T-helper 22 cell (primary cell): ENCODE measurements at places on chromosomes 13 and 19.

- no peak for DNase-seq
Measured at GRCh38 chr13:111323549-111323948, 3.1 kb downstream of the TEX29 start.

DNA sequence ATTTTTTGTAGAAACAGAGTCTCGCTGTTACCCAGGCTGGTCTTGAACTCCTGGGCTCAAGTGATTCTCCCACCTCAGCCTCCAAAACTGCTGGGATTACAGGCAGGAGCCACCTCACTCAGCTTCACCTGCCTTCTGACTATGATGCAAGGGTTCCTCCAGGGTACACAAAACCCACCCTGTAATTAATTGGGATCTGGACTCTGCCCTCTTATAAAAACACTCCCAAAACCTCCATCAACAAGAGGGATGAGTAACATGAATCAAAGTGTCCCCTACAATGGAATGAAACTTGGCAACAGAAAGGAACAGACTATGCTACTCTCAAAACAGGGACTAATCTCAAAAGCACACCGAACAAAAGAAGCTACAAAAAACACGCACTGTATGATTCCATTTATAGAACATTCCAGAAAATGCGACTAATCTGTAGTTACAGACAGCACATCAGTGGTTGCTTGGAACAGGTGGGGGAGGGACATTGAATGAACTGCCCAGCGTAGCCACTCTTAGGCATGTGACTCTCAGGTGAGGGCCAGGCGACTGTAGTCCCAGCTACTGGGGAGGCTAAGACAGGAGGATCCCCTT, 3.2 kb upstream of the PRR36 start:
- no peak for DNase-seq

GRCh38 chr13:78700121-78700910, 41.4 kb upstream of the OBI1 start:
- no peak for DNase-seq

GRCh38 chr19:13952931-13953531, 722 bp downstream of the DCAF15 start:
- no peak for DNase-seq

DNA sequence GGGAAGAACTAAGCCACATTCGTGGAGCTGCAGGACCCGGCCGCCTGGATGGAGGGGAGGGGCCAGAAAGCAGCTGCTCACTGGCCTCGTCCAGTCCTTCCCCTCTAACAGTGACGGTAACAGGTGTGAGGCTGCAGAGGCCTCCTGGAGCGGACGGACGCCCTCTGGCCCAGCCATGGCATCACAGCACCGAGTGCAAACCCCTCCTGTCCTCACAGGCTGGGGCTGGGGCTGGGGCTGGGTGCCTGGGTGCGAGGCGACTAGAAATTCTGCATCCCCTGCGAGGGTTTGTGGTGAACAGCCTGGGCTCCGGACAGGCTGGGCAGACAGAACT, 3.6 kb downstream of the MICOS13 start:
- no peak for DNase-seq

GRCh38 chr19:51163257-51163656, 21.2 kb downstream of the SIGLEC7 start:
- no peak for DNase-seq
